ENCODE measurements at places on chromosomes 4 and X.

DNA sequence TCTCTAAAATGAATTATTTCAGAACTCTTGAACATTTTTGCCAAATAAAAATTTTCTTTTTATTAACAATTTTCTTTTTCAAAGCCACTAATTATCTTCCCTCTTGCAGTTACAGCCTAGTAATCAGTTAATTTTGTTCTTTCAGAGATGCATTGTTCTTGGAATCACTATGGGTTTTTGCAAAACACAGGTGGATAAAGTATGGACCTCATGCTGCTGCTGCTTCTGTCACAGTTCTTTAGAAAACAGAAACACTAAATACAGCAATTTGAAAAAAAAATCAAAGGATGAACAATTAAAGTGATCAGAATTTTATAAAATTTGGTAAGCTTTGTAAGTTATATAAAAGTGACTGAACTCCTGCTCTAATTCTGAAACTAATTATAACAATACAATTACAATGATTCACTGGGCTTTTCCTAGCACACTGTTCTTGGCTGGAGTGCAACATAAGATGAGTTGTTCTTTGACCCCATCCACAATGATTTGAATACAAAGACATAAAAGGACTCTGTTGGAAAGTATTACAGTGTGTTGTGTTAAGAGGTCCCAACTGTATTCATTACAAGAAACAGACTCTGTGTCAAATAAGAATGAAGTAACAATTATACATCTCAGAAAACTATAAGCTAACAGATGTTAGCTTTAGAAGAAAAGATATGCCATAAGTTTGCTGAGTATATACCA lies 59.4 kb upstream of the GK2 start:
- no peak for DNase-seq

DNA sequence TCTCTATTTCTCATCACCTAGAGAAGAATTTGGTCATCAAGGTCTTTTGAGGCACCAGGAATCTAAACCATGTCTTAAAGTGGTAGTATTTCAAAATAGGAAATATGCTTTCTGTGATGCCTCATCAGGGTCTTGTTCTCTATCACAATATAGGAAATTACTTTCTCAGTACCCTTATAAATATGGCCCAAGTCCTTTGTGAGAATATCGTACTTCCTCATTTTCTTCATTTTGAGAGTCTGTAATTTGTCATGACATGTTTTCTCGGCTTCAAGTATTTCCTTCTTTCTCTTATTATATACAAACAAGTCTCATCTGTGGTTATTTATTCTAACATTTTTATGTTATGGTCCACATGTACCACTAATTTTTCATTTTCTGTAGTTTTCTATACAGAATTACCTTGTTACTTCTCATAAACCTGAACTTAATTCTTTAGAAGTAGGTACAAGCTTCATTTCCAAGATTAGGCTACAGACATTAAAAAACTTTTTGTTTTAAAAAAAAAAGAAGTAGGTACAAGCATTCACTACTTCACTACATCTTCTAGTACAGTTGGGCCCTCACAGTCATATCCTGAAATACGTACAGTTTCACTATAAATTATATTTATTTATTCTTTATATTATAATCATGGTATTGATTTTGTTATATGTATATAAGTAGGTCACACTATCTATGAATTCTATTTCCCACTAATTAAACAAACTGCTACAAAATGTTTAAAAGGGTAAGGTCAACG lies 54.4 kb downstream of the KLHL13 start:
- no peak for DNase-seq

GRCh38 chr4:98468709-98469108 lies 189.7 kb downstream of the TSPAN5 start:
- DNase-seq, result no peak

DNA sequence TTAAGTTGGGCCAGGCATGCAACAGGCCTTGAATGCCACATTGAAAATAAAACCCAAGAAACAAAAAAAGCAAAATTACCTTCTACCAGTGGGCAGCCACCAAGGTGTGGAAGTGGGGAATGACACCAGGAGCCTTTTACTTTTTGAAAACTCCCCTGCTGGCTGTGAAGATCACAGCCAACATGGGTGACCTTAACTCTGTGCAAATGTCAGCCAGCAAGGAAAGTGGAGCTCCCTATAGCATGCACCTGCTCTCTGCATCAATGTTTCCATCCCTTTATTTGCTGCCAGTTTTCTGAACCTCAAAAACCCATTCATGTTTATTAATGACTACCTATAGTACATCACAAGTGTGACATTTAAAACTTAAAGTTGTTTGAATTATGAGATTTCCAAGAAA lies 63.7 kb downstream of the HS3ST1 start:
- DNase-seq, result no peak

DNA sequence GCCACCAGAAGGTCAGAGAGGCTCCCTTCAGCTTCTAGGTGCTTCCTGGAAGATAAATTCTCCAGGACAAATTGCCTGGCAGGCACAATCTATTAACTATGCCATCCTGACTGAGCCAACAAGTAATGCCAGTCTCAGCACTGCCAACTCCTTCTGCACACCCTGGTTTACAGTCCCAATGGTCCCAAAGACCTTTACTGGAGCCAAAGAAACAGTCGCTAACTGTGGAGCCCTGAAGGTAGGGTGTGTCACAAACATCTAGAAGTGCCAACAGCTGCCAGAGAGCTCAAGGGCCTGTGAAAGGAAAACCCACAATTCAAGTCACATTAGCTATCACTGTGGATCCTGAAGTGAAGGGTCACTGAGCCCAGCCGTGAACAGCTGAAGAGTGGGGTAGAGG lies 34.9 kb upstream of the CITED1 start:
- DNase-seq, result no peak

- no peak for DNase-seq
Observed at GRCh38 chr4:6188687-6189305, 11.6 kb downstream of the JAKMIP1 start.
